ENCODE measurements at places on chromosomes 13 and 19.

- H3K36me3 ChIP-seq: no peaks in the 10 kb centered on the region
- peaks cover 1% of the 10 kb centered on the region for H3K4me1 ChIP-seq
- no peak for DNase-seq
Measured at GRCh38 chr19:33332248-33332647, 29.9 kb upstream of the CEBPA start.

DNA sequence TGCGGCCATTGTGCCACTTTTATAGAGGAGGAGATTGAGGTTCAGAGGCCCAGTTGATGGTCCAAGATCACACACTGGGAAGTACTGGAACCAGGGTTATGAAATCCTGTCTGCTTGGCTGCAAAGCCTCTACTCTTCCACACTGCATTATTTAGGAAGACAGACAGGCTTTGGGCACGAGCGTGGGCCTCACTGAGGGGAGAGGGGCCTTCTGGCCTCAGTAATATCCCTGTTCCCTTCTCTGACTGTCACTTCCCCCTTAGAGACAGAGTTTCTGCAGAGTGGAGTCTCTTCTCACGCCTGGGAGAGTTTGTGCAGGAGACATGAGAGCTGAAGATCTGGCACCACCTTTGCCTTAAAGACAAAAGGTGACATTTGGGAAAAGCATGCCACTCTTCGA, 49.0 kb upstream of the PNMA8B start:
- DNase-seq: no peak
- peaks cover 2% of the 10 kb centered on the region for H3K4me1 ChIP-seq
- no peaks in the 10 kb centered on the region for H3K36me3 ChIP-seq
- H3K4me3 ChIP-seq: no peak overlapping the region
- H3K27me3 ChIP-seq: no peaks in the 10 kb centered on the region
- no peak overlapping the region for H3K27ac ChIP-seq

DNA sequence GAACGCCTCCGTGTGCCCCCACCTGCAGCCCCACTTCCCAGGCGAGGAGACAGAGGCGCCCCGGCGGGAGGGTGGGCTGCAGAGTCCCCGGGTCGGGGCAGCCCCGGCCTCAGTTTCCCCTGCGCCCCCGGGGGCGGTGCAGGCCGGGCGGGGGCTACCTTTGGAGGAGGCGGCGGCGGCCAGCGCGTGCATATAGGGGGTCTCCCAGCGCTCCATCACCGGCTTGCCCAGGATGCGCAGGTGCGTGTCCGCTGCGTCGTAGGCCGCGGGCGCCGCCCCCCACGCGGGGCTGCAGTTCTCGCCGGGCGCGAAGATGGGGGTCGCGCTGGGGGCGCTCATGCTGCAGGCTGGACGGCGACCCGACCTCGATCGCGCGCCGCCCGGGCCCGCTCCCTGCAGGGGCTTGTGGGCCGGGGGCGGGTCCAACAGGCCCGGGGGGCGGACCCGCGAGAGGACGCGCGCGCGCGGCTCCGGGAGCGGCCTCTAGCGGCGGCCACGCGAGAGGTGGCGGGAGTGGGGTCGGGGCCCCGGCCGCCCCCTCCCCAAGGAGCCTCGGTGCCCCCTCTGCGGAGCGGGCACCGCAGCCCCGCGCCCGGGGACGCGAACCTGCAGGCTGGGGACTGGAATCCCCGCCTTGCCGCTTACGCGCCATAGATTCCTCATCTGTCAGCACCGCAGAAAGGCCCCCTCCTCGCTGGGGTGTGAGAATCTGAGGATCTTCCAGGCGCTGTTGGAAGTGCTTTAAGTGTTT, at the start of gene GAMT:
Gene GAMT (minus strand): TSS at position 405 of the 751 bp plus-strand sequence. CDS start 66 bp downstream, at position 339.
- peak within 1 kb of the TSS; percentile 65 for H3K4me3 ChIP-seq
- H3K4me1 ChIP-seq: peaks cover 2% of the 10 kb centered on the region
- H3K36me3 ChIP-seq: no peaks in the 10 kb centered on the region

DNA sequence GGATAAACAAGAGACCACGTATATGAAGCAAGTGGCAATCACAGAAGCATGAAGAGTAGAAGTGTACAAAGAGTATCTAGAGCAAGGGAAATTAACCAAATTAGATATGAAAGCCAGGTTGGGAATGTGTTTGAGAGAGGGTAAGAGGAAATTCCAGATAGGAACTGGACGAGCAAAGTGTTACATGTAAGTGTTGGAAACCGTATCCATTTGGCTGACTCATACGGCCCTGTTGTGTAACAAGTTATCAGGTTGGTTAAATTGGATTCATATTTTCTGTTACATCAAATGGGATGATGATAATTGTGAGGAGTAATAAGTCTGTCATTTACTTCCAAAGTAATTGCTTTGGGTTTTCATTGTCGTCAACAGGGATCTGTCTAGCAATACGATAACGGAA, 46.7 kb downstream of the RXFP2 start:
- H3K4me1 ChIP-seq: no peaks in the 10 kb centered on the region
- H3K4me3 ChIP-seq: no peak overlapping the region
- H3K27ac ChIP-seq: no peak overlapping the region
- no peaks in the 10 kb centered on the region for H3K36me3 ChIP-seq
- H3K27me3 ChIP-seq: peaks cover 11% of the 10 kb centered on the region
